ENCODE measurements at places on chromosomes 5 and 9. TPM values are rescaled to one million over a fixed set of nuclear protein-coding genes. Genes with fewer than 3 reads are reported as not detected.

DNA sequence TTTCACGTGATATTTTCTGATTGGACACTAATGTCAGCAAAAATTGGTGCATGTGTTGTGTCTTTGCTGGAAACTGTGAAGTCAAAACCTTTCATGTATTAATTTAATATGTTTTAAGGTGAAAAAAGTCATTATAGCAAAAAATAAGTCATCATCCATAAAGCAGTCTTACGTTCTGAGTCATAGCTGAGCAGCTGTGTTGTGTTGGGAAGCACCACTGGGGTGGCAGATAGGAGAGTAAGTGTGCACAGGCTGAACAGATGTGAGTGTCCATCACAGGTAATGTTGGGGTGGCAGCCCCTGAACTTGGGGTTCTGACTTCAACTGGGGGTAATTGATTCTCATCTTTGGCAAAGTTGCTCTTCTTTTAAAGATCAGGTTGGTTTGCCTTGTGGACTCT, 156.8 kb downstream of the NXNL2 start:
- DNase-seq, result no peak

DNA sequence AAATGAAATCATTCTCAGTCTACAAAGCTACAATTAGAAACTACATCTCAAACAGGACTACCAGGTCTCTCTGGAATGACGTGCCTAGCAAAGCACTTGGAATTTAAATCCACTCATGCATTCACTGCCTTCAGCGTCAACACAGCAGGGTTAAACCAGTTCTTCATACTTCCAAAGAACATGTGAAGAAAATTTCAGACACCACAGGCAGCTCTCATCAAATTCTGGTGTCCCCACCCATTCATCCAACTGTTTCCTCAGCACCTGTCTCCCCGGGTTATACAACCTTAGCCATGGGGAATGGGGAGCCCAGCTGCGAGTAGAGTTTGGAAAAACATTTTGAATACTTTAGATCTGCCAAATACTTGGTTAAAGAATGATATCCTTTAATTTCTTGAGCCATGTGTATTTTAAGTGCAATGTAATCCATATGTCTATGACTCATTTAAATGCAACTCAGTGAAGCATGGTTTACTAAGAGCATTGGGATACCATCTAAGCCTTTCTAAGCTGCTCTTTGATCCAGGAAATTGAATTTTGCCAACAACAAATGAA, 17.5 kb downstream of the ADAM19 start:
- DNase-seq, result no peak

- no peak for DNase-seq
These were observed 259.8 kb downstream of the NDUFS4 start for GRCh38 chr5:53820119-53820801.

- DNase-seq, result no peak
These were observed 42.8 kb downstream of the TIMD4 start for GRCh38 chr5:156920042-156920860.

DNA sequence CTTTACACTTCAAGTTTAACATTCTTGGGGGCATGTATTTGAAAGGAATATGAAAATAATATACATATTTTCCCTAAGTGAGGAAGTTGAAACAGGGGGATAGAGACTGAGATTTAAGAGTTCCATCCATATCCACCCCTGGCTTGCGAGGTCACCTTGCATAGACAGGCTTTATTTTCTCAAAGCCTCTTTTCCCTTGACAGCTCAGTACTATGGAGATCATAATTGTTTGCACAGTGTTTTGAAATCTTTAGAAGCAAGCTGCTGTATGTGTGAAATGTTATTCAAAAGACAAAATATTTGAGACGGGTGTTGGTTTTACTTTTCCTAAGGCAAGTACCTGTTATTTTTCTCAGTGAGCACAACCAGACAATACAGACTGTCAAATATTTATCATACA, 163.1 kb downstream of the LRRC70 start:
- no peak for DNase-seq

GRCh38 chr5:99621772-99622681, 693.2 kb upstream of the CHD1 start:
- no peak for DNase-seq

DNA sequence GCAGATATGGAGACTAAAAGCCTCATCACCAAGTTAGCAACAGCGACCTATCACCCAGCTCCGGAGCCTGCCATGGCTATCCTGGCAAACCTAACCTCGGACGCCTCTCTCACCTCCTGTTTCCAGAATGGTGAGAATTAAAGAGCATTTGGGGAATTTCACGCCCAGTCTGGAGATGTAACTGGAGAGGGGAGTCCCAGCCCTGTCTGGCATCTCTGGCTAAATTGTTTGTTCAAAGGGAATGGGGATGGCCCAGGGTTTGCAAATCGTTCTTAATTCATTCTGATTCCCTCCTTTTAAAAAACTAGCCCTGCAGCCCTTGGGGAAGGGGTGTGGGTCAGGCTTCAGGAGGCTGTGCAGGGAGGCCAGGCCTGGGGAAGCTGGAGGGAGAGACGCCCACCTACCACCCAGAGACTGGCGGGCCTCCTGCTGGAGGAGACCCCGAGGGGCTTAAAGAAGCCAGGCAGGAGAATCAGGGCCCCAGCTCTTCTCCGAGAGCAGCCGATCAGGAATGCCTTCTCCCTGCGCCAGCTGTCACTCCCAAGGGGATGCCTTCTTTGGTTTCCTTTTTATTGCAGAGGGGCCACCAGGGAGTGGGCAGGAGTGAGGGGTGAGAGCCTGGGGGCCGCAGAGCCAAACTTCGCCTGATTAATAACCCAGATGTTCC, 964 bp upstream of the COL5A1 start:
- DNase-seq, result no peak

DNA sequence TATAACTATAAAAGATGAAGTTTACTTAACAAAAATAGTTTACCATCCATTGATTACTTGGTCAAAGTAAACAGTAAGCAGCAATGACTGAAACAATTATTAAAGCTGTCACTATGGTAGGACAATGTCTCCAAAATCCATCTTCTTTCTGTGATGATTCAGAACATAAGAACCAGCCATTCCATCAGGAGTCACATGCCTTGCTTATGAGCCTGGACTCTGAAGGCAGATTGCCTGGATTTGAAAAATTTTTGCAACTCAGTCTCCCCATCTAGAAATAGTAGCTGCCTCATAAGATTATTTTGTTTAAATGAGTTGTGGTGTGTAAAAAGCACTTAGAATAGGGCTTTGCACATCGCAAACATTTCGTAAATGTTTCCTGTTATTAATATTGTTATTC, 136.2 kb downstream of the LIFR start:
- DNase-seq, result no peak

- no peak for DNase-seq
These were observed 798 bp downstream of the MEGF9 start for GRCh38 chr9:120713257-120714087.

DNA sequence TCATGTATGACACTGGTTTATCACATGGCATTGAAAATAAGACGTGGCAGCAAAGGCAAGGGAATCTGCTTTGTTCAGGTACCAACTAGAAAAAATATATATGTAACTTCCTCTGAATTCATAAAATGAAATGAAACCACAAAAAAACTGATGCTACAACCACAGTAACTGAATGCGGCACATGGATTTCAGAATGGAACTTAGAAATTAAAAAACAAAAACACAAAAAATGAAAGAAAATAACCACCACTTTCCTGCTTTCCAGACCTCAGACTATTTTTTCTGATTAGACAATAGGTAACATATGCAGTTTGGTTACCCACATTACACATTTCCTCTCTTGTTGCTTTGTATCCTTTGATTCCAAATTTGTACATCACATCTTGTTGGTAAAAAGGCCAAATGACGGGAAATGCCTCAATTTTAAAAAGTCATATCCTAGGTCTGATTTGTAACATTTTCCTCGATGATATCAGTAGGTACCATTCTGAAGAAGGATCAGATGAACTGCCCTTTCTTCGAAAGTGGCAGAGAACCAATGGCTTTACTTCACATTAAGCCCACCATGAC, 18.1 kb upstream of the PDCL start:
- DNase-seq, result no peak

GRCh38 chr9:3828495-3828894, 302.7 kb upstream of the RFX3 start:
- no peak for DNase-seq

DNA sequence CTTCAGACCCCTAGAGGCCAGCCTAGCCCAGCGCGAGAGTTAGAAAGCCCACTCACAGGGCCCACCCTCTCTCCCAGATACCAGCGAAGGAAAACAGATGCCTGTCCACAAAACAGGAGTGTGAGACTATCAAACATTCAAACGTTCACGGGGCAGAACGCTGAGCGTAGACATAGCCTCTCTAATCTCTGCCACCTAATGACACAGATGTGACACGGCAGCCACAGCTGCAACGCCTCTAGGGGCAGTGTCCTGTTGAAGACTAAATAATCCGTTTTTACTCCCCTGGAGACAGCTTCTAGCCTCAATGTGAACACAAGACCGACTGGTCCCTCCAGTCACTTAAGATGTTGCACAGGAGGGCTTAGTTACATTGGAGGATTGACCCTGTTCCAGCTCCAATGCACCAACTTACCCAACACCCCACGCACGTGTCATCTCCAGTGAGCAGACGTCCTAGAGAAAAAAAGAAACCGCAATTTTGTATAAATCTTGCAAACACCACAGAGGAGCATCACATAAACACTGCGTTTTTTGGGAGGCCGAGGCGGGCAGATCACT, 14.3 kb downstream of the DIPK1B start:
- DNase-seq, result no peak

DNA sequence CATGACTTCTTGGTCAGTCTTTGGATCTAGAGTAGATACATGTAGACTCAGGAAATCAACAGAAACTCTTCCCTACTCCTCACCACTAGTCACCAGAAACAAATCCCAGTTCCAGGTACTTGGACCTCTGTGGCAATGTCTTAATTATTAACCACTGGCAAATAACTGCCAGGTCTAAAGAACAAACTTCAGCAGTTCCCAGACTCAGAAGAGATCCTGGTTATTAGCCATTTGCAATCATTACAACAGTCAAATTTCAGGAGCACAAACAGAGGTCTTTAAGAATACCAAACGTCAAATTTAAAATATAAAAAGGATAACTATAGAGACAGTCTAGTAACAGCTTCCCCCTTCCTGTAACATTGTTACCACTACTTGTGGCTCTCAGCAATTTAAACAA, 10.2 kb downstream of the DIAPH1 start:
- no peak for DNase-seq

- DNase-seq, result no peak
These were observed 43.7 kb upstream of the ITGA1 start for GRCh38 chr5:52743970-52744369.

- no peak for DNase-seq
These were observed 312.5 kb downstream of the NPR3 start for GRCh38 chr5:33023649-33024048.

DNA sequence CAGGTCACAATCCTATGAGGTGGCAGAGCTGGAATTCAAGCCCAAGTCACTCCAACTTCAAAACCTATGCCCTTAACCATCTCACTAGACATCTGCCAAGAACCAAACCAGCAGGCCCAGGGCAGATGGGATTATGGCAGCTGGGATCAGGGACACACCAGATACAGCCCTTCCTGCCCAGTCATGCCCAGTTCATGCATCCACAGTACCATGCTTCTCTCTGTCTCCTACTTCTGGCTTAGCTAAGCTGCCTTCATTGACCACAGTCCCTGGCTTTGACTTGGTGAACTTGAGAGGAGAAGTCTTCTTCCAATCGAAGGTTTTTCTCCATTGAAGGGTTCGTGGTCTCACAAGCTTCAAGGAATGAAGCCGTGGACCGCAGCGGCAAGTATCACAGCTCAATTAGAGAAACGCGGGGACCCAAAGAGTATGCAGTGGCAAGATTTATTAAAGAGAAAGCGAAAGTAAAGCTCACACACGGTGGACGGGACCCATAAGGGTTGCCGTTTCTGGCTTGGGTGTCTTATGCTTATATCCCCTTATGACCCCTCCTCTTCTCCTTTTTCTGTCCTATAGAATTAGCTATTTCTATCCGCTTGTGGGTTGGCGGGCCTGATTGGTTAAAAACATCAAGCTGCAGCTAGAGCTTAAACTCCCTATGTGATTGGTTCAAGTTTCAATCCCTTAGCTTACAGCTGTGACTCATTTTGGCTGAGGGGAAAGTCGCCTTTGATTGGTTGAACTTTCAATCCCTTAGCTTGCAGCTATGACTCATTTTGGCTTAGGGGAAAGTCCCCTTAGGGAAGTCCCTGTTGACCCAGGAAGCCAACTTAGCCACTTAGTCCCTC, 101.2 kb downstream of the TRIM36 start:
- DNase-seq, result no peak

- no peak for DNase-seq
These were observed 144.4 kb upstream of the NR4A3 start for GRCh38 chr9:99677281-99677680.

DNA sequence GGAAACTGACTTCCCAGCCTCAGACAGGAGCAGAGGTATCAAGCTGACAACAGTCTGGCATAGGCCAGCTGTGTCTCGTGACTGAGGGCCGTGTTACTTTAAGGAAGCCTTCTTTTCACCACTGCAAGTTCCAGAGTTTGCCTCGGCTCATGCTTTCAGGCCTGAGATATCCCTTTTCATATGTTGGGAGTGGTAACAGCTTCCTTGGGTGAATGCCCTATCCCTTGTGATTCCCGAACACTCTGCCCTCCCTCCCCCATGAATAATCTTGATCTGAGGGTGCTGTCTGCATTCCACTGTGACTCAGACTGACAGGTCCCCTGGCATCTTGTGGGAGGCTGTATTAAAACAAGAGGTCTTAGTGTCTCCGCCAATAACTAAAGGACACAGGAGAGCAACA, 49.7 kb upstream of the ARL15 start:
- no peak for DNase-seq

- DNase-seq, result no peak
These were observed 57.0 kb upstream of the FSD1L start for GRCh38 chr9:105390871-105391270.

GRCh38 chr9:34636791-34637355, 714 bp downstream of the SIGMAR1 start:
- DNase-seq, result no peak

DNA sequence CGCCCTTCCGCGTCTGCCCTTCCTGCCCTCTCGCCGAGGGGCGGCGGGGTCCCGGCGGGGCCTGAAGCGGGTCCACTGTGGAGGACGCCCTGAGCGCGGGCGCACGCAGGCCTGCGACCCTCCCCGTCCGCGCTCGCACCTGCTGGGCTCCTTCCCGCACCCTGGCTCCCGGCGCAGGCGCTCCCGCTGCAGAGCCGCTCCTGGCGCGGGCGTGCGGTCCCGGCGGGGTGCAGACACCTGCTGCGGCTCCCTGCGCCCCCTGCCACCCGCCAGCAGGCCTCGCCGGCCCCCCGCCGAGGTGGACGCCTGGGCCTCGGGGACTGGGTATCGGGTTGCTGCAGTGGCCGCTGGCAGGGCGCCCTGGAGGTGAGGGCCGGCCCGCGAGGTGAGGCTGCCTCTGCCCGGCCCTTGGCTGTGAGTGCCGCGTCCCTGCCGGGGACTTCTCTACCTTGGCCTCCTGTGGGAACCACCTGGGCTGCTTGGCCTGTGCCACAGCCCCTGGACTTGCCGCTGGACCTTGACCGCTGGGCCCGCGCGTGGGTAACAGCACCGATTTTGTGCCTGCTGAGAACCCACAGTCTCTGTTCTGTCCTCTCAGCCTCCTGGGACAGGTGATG, 627 bp downstream of the ARRDC1 start:
- DNase-seq, result no peak

GRCh38 chr5:149666212-149666852, 63.8 kb upstream of the PPARGC1B start:
- no peak for DNase-seq

HDHD3 gene
- total RNA-seq, result 53.5 TPM

ADAMTSL1 gene
- 11.9 TPM for total RNA-seq

PPP3R2 gene
- not detected for total RNA-seq

KCNV2 gene
- total RNA-seq, result not detected

PSMB7 gene
- 104 TPM for total RNA-seq

ECM2 gene
- total RNA-seq, result 15.9 TPM

SERF1B gene
- total RNA-seq, result 45.4 TPM

OMD gene
- total RNA-seq, result 19.2 TPM

PDCD1LG2 gene
- total RNA-seq, result 3.1 TPM

All from tibial nerve (tissue), 4 donors.